Stimulated activated CD4-positive, alpha-beta T cell treated with anti-CD3 and anti-CD28 coated beads, Interleukin-1b, Interleukin-23, amount 100 ng/mL, for 1 hour (primary cell): ENCODE measurements at places on chromosomes 1 and 21.

GRCh38 chr1:22287946-22288520, 145.1 kb upstream of the WNT4 start:
- DNase-seq, result no peak

GRCh38 chr1:11680270-11681070, 478 bp downstream of the MAD2L2 start:
- DNase-seq, result no peak

DNA sequence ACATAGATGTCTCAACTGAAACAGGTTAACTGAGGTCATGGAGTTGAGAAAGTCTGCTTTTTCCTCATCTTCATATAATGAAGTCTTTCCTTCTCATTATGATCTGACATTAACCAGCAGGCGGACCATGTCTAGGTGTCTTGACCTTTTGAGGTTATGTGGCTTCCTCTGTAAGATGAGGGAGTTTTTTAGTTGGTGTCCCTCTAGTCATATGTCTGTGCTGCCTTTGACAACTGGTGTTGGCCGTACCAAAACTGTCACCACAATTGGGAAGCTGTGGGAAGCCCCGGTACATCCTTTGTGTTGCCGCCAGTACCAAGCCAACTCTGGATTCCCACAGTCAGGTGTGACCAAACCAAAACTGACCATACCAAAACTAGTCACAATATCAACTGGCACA, 105.1 kb downstream of the PBX1 start:
- DNase-seq, result no peak

DNA sequence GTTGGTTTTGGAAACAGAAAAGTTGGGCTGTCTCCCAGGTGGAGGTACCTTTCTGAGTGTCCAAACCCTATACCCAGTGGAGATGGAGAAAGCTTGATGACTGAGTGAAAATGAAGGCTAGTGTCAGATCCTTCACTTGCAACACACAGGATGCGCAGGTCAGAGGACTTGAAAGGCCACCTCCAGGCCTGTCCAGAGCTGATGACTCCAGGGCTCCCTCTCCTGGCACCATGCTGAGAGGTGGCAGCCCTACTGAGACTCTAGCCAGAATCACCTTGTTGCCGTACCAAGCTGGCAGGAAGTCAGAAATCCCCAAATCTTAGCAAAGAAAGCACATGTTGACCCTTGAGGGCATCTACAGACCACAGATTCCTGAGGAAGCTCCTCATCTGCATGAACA, 16.4 kb downstream of the KNCN start:
- DNase-seq, result no peak

DNA sequence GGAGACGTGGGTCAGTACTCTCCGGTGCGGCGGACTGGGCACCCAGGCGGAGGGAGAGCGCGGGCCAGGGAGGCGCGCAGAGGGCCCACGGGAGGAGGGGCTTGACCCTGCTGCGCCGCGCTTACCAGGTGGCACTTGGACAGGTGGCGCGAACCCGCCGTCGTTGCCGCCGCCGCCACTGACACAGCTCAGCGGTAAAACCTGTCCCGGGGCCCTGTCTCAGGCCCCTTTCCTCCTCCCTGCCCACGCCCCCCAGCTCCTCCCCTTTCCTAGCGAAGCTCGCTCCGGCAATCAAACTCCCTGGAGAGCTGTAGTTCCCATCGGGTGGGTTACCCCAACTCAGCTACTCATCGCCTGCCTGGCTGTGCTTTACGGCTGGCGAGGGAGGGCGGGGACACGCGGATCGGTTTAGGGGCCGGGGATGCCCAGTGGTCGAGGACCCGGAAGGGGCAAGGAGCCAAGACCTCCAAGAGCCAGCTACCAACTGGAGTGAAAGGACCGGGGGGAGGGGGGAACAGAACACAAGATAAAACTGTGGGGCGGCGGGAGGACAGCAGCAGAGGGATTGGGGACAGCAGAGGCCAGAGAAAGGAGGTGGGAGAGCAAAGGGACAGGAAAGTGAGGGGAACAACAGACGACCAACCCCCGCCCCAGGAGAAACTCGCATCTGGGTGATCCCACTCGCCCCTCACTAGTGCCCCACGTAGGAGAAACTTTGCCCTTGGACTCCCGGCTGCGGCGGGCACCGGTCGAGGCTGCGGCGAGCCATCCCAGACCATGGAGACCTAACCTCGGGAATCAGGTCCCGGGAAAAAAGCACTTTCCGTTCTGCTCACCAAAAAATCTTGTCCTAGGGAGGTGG, 2.9 kb downstream of the GFI1 start:
- DNase-seq, result peak; percentile 54

DNA sequence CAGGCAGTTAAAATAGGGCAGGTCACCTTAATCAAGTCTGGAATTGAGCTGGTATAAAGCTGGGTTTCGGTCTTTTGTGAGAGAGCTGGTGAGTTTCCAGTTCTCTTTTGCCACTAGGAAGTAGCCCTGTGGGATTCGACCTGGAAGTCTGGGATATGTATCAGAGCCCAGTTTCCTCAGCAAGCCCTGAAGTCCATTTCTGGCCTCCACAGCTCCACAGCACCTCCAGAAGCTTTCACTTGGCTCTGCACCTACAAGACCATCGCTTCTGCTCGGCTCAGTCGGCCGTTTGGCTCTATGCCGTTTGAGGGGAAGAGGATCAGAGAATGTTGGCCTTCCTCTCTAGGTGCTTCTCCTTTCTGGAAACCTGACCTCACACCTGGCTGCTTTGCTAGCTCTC, 148.0 kb downstream of the GALNT2 start:
- DNase-seq, result no peak

DNA sequence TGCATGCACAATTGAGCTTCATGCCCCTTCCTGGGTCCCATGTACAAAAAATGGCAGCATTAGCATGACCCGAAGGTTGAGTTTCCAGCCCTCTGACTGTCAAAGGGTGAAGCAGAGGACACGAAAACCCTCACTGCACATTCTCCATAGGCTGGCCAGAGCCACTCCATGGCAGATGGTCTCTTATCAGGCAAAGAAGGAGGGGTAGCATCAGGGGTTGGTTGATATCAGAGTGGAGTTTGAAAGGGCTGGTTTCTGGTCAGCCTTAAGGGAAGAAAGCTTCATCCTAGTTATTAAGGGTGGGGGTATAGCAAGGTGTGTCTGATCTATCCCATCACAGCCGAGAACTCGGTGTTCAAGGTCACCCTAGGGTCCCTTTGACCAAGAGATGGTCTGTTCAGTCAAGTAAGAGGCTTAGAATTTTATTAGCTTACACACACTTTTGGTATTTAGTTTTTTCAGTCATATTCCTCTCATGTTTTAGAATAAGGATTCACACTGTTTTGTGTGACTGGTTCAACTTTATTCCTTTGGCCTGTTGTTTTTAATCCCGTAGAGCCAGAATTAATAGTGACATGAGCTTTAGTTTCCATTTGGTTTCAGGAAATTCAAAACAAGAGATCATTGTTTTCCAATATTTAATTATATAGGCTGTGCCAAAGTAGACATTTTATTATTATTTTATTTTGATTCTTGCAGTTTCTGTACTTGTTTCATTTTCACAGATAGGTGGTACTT, 199.9 kb upstream of the FMN2 start:
- no peak for DNase-seq

GRCh38 chr1:202017749-202018467, 7.5 kb downstream of the ELF3 start:
- DNase-seq, result no peak

DNA sequence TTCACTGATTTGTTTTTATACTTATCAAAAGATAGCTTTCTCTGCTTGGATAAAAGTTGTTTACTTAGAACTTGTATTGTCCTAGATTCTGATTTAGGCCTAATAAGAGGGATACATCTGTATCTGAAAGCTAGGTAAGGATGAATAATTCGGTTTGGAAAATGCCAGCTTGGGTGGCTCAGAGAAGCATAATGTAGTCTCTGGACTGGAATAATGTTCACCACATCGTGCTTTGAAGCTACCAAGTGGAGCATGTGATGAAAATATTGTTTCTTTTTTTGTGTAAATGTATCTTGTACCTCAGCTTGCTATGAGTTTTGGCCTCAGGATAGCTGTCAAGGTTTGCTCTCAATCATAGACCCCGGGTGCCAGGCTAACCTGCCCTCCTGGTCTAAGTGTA, 49.2 kb downstream of the VPS13D start:
- no peak for DNase-seq

GRCh38 chr1:3028531-3029282, 7.4 kb downstream of the ACTRT2 start:
- DNase-seq, result no peak

DNA sequence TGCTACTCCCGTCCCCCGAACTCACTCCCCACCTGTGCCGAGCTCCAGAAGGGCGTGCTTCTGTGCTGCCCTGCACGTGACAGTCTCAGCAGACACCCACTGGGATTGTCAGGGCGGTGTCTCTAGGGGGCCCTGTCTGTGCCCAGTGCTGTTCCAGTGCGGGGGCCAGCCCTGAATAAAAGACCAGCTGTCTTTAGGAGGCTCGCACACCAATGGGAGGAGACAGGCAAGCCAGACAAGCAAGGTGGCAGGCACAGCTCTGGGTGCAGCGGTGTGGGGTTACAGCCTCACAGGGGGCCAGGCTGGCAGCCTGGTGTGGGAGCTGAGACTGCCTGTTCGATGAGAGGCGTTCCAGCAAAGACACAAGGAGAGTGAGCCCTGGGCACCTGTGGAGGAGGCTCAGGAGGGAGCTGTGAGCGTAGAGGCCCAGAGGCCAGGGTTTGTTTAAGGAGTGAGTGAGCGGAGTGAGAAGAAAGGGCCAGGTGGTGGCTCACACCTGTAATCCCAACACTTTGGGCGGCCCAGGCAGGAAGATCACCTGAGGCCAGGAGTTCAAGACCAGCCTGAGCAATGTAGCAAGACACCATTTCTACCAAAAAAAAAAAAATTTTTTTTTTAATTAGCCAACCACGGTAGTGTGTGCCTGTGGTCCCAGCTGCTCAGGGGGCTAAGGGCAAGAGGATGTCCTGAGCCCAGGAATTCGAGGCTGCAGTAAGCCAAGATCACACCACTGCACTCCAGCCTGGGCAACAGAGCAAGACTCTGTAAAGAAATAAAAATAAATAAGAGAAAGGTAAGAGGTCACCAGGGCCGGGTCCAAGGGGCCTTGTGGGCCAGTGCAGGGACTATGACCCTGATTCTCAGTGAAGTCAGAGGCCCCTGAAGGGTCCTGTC, 48.2 kb upstream of the ARHGEF16 start:
- DNase-seq, result no peak

GRCh38 chr1:56375326-56375804, 204.0 kb downstream of the PLPP3 start:
- DNase-seq, result no peak
